Stimulated activated CD8-positive, alpha-beta memory T cell treated with anti-CD3 and anti-CD28 coated beads, Interleukin-4, amount 100 ng/mL, for 24 hours (primary cell): ENCODE measurements at places on chromosomes 3 and 15.

DNA sequence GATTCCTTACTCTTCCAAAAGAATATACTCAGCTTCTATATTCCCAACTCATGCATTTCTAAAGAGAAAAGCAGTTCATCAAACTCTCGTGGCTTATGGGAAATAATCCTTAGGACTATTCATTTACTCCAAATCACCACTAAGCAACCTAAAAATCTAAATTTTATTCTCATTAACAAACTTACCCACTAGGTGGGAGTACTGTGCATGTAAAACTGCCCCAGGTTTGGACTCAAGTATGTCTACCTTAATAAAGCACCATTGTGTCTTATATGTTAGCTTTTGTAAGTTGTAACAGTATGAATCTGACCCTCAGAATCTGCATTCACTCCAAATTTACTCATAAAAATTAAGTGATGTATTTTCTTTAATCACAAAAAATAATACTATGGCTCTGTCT lies 25.3 kb downstream of the RAD18 start:
- no peak for DNase-seq

- DNase-seq = no peak
Observed at GRCh38 chr3:122918576-122919290, 108.8 kb downstream of the SEMA5B start.

DNA sequence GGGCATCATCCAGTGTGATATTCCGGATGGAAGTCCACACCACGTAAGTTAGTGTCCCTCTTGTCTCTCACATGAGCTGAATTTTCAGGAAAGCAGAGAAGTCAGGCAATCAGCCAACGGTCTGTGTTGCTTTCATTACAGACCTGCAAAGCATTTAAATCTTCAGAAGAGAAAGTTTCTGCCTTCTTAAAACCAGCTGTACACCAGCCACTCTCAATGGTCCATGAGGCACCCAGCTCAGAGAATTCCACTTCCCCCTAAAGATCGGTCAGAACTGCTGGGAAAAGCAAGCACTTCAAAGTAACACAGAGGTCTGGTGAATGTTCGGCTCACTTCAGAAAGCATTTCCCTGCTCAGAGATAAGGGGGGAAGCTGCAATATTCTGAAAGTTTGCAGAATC lies 903.7 kb downstream of the EPHA3 start:
- DNase-seq = no peak

DNA sequence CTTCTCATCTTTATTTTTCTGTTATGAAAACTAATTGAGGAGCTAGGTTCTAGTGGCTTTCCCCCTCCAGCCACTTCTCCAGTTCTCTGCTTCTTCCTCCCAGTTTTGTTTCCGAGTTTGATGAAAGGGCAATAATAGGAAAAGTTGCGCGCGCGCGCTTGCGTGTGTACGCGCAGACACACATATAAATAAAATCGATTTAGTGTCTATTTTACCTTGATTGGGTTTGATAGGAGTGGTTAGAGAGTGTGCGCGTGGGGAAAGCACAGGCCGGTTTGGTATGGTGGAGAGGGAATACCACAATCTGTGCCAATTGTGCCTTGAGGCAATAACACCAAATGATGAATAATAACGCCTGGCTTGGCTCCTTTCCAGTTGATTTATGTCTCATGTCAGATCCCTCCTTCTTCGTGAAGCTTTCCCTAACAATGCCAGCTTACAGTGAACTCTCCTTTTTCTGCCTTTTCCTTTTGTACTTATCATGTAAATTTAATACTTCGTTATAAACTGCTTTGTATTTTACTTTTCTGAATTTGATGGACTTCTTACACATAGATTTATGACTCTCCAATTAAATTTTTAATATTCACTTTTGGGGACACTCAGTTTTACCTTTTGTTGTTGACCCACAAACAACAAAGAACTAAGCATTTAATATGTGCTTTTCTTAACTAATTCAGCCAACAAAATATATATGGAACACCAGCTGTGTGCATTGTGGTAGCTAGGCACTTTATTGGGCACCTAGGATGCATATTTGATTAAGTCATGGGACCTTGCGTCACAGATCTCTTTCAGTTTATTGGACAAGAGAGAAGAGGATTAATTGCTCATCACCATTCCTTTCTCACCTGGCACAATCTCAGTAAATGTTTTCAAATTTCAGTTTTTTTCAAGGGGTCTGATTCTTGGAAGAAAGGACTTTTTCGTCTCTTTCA lies 1.7 kb downstream of the TIPARP start:
- DNase-seq = no peak

DNA sequence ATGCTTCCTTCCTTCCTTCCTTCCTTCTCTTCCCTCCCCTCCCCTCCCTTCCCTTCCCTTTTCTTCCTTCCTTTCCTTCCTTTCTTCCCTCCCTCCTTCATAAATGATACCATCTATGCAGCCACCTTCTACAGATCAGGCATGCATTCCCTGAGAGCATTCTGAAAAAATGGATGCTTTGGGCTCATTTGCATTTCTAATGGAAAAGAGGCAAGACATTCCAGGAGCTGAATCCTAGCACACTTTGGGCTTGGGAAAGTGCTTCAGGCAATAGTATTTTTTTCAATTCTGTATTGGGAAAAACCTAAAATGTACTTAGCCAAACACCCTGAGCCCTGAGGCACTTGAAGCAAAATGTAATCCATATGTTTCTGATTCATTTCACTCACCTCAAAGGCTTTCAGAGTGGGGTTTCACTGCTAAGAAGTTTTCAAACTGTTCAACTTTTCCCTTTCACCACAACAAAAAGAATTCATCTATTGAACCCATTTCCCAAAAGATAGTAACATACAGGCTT lies 220.1 kb upstream of the RORA start:
- no peak for DNase-seq

GRCh38 chr15:77737238-77738037 lies 104.7 kb upstream of the LINGO1 start:
- DNase-seq = no peak

DNA sequence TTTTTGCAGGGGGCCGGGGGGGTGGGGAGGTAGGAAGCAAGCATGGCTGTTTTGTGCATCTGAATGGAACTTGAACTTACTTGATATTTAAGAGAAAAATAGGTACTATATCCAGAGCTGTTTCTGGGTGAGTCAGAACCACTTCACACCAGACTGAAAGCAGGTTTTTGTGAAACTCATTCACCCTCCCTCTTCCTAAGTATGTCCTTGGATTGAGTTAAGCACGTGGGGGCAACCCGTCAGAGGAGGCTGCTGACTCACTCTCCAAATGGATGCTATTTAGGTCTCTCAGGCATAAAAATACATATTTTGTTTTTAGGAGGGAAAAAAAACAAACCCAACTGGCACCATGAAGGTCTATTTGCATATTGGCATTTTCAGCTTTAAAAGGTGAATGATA lies 270.3 kb downstream of the RYR3 start:
- no peak for DNase-seq

DNA sequence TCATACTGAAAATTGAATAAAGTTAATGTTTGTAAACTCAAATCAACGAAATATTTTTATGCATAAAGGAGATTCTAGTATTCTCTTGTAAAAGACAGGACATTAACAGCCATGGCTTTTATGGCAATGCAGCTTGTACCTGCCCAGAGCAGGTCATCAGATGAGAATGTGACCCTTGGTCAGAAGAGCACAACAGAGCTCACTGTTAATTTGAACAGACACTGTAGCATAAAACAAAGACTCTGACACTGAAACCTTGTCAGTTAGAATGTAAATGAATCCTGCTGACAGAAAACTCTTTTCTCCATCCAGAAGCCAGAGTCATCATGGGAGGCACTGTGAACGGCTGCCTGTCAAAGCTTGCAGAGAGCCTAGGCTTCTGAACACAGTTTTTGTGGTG lies 410.6 kb downstream of the RAP2B start:
- no peak for DNase-seq
